RWPE1 (cell line): ENCODE measurements at places on chromosomes 3 and 15.

DNA sequence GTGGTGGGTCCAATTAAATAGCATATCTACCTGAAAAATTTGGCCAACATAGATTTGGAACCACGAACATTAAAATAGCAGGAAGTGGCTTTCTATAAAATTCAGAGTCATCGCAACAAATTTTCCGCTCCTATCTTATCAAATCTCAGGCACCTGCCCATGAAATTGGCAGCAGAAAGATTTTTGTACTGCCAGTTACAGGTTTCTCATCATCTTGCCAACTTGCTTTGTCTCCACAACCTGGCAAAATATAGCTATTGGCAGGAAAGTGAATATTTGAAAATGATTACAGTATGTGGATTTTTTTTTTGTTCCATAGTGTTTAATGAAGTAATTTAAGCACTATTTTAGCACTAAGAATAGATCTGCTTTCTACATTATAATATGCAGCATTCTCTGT is 161.6 kb upstream of the LRRC3B start:
- no peak for DNase-seq

DNA sequence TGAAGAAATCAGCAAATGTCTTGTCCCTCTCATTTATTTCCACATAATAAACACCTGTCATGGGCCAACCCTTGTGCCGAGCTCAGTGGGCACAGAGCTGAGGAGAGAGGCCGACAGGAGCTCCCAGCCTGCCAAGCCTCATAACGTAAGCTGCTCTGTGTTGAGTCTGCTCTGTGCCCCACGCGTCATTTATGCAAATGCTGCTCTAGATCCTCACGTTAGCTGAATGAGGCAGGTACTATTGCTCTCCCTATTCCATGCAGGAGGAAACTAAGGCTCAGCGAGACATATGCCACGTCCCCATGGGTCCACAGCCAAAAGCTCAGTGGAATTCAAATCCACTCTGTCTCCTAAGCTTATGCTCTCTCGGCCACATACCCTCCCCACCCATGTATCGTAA is 41.5 kb downstream of the EFCAB12 start:
- no peak for DNase-seq

- no peak for DNase-seq
These were observed 284.2 kb upstream of the ROPN1 start for GRCh38 chr3:124276133-124276532.

GRCh38 chr3:59771768-59772181 is 722.0 kb upstream of the CFAP20DC start:
- DNase-seq = peak; percentile 8

DNA sequence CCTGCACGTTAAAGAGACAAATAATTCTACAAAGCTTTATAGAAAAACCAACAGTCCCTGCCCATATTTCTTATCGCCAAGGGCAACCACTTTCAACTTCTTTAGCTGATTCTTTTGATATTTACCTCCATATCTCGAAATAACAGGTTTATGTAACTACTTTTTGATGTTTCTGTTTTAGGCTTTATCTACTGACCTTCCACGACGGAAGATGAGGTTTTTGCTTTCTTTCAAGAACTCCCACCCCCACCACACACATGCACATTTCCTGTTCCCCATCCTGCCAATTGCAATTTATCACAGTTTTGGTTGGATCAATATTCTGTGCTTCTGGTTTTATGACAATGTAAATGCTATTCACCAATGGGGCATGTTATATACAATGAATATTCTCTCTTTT is 330.4 kb upstream of the ICE2 start:
- DNase-seq = no peak

DNA sequence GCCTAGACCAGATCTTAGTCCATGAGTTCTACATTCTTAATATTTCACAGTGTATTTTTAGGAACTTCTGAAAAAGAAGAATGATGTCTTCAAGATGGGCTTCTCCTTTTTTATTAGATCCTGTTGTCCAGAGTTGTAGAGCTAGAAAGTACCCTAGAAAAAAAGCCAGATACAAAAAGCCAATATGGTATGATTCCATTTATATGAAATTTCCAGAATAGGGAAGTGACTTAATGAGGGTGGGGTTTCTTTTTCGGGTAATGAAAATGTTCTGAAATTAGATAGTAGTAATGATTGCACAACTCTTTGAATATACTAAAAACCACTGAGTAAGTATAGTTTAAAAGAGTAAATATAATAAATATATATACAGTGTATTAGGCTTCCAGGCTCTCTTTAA is 116.9 kb downstream of the NFKBIZ start:
- DNase-seq = no peak

DNA sequence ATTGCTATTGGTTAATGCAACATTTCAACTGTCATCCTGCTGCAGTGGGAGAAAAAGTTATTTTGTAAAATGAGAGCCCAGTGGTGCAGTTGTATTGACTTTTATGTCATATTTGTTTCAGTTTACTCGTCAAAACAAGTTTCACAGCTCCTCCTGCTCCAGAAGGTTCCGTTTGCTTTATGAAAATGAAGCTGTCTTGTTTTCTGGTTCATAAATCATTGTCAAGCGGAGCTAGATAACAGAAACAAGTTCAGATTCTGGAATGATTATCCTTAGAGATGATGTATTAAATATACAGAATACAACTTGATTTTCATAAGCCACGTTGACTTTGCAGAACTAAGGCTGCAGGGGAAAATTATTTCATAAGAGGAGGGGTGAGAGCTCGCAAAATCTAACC is 970.5 kb upstream of the NR2F2 start:
- DNase-seq = no peak

GRCh38 chr3:168322941-168323340 is 227.2 kb upstream of the GOLIM4 start:
- no peak for DNase-seq

GRCh38 chr3:172142051-172142863 is 102.9 kb downstream of the FNDC3B start:
- no peak for DNase-seq

GRCh38 chr15:84608707-84609284 is 8.0 kb downstream of the ZSCAN2 start:
- DNase-seq = no peak

DNA sequence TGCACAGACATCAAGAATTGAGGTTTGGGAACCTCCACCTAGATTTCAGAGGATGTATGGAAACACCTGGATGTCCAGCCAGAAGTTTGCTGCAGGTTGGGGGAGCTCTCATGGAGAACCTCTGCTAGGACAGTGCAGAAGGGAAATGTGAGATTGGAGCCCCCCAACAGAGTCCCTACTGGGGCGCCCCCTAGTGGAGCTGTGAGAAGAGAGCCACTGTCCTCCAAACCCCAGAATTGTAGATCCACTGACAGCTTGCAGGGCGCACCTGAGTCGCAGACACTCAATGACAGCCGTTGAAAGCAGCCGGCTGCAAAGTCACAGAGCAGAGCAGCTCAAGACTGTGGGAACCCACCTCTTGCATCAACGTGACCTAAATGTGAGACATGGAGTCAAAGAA is 34.6 kb upstream of the EPHA6 start:
- DNase-seq = no peak

DNA sequence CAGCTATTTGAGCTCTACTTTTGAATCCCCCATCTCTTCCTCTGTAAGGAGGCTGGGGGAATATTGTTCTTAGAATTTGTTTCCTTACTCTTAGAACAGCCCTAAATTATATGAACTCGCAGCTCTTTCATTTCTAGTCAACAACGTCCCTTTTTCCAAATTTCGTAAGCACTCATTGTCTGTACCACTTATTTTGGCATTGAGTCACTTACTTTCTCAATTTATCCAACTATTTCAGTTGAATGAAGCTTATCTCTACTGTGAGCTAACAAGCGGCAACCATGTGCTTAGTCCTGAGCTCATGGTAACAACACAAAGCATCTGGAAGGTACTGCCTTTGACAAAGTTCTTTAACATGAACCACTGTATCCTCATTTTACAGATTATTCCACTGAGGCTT is 191.1 kb downstream of the GREM1 start:
- no peak for DNase-seq

DNA sequence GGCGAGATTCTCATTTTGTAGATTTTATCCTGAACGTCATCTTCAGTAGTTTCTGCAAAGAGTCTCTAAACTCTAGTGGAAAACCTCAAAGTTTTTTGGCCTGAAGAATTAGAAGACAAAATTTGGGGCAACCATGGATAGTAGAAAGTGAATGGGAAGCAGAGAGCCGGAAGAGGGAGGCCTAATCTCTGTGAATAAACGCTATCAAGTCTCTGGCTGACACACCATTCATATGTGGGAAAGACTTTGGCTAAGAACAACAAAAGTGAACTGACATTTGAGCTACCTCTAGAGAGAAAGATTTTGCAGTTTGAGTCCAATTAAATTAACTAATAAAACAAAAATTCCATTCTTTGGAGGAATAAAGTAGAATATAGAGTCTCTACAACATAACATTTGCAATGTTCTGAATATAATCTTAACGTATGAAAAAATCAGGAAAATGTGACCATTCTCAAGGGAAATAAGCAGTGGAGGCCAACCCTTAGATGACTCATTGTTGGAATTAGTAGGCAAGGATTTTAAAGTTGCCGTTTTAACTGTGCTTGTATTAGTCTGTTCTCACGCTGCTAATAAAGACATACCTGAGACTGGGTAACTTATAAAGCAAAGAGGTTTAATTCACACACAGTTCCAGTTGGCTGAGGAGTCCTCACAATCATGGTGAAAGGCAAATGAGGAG is 184.6 kb downstream of the C3orf38 start:
- DNase-seq = no peak

- DNase-seq = no peak
These were observed 524.7 kb downstream of the PYDC2 start for GRCh38 chr3:191985691-191986090.

DNA sequence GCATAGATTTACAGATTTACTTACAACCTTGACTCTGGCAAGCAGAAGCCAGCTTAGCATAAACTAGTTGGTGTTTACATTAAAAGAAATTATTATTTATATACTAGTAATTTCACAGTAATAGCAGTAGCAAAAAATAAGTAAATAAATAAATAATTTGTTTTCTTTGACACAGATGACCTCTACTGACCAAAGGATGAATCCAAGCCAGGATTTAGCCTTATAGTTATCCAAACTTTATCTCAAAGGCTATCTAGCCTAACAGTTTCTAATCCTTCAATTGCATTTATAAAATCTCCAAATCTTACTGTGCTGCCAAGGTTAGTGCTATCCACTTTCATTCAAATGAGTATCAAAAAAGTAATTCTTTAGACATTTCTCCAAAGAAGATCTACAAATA is 64.3 kb downstream of the FRMD5 start:
- peak; percentile 6 for DNase-seq

DNA sequence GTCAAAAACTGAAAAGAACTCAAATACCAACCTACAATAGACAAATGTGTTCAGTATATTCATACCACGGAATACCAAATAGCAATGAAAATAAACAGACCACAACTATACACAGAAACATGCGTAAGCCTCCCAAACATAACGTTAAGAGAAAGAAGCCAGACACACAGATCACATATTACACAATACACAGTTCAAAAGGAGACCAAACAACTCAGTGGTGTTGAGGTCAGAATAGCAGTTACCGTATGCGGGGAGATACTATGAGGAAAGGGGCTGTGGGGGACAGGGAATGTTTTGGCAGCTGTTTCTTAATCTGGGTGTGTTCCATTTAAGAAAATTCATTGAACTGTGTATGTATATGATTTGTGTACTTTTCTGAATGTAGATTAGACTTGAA is 6.6 kb downstream of the OSBPL10 start:
- no peak for DNase-seq

DNA sequence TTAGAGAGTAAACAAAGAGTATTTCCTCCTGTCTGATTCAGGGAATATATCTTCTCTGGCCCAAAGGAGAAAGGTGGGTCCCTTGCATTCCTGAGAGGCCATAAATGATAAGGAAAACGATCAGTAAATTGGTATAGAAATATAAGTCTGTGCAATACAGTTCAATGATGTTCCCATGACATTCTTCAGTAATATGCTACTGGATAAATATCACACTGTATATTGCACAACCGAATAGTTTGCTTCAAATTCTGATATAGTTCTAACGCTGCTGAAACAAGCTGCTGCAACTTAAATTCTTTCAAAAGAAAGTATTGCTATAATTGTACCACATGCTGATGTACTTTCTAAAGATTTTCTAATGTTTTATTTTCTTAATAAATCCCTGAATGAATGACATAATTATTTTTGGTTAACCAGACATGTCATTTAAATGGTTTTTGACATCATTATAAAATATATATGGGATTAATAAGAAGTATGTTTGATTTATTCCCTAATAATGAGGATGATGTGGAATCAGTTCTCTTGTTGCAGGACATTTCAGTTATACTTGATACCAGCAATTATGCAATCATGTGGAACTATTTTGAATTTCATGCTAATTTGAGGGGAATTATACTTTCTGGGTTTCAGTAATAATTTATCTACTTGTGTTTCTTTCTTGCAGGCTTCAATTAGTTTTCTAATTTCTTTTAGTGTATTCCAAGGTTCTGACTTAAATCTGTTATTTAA is 44.9 kb downstream of the FGF7 start:
- DNase-seq = no peak

DNA sequence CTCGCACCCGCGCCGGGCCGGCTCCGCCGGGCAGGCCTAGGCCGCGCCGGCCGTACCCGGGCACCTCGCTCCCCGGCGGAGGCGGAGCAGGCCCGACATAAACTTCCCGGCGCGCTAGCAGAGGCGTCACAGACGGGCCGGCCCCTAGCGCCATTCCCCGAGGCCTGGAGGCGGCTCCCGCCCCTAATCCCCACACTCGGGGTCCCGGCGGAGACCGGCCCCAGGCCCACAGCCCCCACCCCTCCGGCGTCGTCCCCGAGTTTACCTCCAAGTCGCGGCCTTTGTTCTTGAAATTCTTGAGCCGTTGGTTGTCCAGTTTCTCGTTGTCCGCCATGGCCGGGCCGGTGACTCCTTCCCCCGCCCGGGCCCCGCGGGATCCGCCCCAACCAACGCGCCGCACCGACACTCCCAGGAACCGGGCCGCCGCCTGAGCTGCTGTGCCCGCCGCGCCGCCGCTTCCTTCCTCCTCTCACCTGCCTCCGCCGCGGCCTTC is 376 bp downstream of the KPNA4 start:
- peak; percentile 35 for DNase-seq

GRCh38 chr3:17045705-17046104 is 160.9 kb downstream of the PLCL2 start:
- no peak for DNase-seq

DNA sequence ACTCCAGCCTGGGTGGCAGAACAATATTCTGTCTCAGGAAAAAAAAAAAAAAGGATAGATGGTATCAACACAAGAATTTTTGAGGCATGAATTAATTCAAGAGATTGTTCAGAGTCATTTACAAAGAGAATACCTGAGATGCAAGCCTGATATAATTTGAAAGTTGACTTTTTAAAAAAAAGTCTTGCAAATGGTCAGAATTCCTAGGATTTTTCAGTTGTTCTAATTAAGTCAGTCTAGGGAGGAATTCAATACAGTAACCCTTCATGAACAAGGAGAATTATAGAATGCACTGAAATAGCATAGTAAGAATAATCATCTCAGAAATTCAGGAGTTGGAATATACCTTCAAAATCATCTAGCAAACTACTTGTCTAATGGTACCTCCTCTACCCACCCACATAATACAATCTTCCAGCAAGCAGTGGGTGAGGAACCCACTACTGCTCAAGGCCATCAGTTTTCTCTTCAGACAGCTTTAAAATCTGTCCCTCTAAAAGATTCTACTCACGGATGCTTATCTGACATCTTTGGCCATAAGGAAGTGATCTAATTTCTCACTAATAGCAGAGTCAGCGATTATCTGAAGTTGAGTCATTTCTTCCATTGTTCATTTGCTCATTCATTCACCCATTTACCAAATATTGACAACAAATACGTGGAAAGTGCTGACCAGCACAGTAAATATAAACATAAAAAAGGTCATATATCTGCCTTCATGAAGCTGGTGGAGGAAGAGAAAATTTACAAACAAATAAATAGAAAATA is 159.6 kb downstream of the GREM1 start:
- no peak for DNase-seq
